ENCODE measurements at places on chromosomes 4 and X.

DNA sequence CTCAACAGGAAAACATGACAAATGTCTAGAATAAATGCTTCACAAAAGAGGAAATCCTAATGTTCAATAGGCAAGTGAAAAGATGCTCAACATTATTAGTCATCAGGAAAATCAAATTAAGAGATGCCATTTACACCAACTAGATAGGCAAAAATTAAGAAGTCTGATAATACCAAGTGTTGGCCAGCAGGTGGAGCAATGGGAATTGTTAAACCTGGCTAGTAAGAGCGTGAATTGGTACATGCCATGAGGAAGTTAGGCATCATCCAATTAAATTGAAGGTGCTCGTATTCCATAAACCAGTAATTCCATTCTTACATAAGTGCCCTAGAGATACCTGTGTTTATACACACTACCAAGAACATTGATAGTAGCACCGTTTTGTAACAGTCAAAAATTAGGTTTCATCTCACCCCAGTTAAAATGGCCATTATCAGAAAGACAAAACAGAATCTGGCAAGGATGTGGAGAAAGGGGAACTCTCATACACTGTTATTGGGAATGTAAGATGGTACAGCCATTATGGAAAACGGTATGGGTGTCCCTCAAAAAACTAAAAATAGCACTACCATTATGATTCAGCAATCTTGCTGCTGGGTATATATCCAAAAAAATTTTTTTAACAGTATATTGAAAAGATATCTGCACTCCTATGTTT, 14.0 kb upstream of the ZCCHC18 start:
- DNase-seq = peak; percentile 48

DNA sequence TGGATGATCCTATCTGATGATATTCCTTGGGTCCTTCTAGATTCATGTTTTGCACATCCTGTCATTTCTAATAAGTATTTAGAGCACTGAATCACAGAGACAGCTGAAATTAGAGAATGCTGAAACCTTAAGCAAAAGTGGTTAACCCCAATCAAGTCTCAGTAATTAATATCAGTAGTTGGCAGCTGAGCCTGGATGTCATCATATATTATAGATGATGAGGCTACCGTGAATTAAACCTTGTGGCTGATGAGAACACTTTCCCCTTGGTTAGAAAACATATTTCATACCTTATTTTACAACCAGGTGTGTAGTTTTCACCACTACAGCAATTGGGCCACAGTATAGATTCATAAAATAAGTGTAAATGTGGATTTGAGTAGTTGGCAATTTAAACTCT, 499.0 kb downstream of the PDGFC start:
- DNase-seq = no peak

- DNase-seq = no peak
Observed at GRCh38 chr4:170610434-170610833, 520.7 kb upstream of the AADAT start.

- DNase-seq = no peak
Observed at GRCh38 chrX:139454743-139455142, 75.8 kb upstream of the F9 start.

- no peak for DNase-seq
Observed at GRCh38 chrX:92213786-92214185, 434.6 kb downstream of the PCDH11X start.

All from H7 (cell line).